Activated naive CD8-positive, alpha-beta T cell treated with anti-CD3 and anti-CD28 coated beads, Interleukin-2, amount 10 ng/mL, durations not matched to agents 7 days and 5 days (primary cell): ENCODE measurements at places on chromosomes 11 and 22.
A peak's percentile ranks its signal among the peaks of the same experiment; 100 is the strongest.

DNA sequence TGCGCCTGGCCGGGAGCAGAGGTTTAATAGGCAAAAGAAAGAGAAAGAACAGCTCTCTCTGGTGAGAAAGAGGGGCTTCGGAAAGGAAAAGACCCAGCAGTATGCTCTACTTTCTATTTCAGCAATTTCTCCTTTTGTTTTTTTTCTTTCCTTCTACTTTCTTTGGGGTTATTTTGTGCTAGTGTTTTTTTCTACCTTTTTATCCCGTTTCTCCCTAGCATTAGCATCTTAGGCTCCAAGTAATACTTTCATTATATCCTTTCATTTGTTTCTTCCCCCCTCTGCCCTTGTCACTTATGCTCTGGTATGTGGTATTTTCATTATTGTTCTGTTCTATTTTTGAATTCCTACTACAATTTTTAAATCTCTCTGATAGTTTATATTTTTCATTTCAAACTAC is 4.5 kb downstream of the SNU13 start:
- DNase-seq = no peak

DNA sequence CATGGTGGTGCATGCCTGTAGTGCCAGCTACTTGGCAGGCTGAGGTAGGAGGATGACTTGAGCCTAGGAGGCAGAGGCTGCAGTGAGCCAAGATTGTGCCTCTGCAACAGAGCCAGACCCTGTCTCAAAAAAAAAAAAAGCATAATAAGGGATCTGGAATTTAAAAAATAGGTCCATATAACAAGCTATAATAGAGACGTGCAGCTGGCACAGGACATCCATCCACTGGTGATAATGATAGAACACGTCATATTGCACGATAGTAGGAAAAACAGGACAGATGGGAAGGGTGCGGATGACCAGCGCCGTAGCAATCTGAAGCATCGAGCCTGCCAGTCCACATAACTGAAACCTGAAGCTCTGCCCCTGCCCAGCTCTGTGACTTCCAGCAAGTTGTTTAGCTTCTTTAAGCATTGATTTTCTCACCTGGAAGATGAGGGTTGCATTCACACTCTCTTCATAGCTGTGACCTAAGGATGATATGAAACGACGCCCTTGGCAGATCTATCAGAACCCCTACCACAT is 60.3 kb upstream of the PRODH start:
- DNase-seq = no peak

- DNase-seq = no peak
Observed at GRCh38 chr11:61630089-61630488, 49.2 kb upstream of the SYT7 start.

DNA sequence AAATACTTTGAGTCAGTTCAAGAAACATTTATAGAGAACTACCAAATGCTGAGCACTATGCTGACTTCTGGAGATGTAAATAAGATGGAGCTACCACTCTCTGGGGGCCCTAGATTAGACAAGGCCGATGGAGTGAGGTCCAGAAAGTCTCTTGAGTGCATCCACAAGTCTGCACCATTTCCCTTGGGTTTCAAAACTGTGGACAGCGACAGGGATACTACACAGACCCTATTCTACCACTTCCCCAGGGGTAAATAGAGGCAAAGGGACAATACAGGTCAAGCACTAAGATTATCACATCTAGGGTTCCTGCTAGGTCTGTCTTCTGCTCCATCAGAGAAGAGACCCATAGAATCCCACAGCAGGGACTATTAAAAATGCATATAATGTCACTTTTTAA is 183.2 kb downstream of the GRIA4 start:
- no peak for DNase-seq

- peak; percentile 47 for DNase-seq
Observed at GRCh38 chr22:36194971-36195370, 6.6 kb downstream of the APOL4 start.

DNA sequence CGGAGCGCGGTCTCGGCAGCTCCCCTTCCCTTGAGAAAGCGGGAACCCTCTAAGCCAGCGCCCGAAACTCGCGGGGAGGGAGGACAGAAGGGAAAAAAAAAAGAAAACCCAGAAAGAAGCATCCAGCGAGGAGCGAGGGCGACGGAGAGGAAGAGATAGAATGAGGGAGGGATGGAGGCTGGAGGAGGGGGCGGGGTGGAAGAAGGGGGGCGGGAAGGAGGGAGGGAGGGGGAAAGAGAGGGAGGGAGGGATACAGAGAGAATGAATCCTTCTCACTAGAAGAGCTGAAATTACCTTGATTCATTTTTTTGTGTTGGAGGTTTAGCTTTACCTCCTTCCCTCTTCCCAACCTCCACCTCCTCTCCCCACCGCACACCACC is 19.3 kb upstream of the BDNF start:
- no peak for DNase-seq

DNA sequence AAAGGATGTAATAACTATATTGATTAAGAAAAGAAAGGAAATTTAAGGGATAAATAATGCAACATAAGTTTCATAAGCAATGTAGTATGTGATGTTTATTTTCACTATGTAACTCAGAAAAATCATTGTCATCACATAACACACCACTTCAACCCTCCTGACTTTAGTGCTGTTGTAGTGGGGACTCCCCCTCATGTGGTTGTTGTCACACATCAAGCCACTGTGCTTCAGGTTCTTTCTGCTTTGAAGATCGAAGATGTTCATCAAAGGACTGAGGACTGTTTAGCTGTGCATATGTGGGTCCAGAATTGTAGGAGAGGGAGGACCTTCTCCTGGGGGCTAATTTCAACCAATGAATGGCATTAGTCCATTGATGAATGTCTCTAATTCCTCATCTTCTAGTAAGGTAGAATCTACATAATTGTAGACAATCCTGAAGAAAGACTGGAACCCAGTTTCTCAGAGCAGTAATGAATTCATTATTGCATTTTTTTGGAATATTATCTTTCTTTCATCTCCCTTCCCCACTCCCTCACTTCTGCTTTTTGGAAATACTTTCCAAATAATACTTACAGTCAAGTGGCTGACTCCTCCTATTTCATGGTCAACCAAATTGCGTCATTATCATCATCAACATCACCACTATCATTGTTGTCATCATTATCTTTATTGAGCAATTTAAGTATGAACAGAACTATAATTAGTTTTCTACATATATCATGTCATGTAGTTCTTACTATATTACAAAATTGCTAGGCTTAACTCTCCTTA is 9.8 kb upstream of the CARD16 start:
- DNase-seq = no peak

- no peak for DNase-seq
Observed at GRCh38 chr11:68934321-68934645, 30.6 kb downstream of the IGHMBP2 start.

- DNase-seq = no peak
Observed at GRCh38 chr11:44466531-44467205, 98.8 kb upstream of the CD82 start.

GRCh38 chr22:26527574-26528465 is 15.5 kb upstream of the TFIP11 start:
- no peak for DNase-seq

DNA sequence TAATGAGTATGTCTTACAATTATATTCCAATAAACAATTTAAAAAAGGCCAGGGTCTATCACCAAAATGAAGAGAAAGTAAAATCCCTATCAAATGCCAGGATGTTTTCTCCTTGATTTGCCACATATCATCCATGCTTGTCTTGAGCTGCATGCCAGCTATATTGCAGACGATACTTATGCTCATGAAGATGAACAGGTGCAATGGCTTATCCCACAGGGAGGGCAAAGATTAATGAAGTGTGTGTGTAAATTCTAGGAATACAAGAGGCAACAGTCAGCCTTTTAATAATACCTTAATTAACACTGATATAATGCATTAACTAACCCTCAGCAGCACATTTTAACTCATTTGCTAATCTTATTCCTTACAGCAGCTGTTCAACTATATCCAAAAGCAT is 850.5 kb downstream of the KCNA4 start:
- no peak for DNase-seq

GRCh38 chr11:57116654-57117053 is 65.1 kb upstream of the LRRC55 start:
- peak; percentile 27 for DNase-seq

DNA sequence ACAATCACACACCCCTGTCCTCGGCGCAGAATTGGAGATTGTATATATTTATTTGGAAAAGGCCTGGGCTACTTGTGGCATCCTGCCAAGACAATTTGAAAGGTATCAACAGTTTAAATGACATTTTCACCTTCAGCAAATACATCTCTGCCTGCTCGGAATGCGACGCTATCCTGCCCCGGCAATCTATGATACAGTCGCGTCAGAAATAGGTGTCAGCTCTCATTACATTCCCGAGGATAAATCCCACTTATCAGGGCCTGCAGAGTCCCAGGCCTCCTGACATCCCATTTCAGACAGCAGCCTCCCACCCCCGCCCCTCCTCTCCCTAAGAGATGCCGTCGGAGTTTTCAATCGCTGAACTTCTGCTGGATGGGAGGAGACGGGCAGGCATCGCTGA is 114.7 kb downstream of the BRD1 start:
- no peak for DNase-seq

- DNase-seq = no peak
Observed at GRCh38 chr11:2755071-2755470, 55.3 kb upstream of the KCNQ1OT1 start.

DNA sequence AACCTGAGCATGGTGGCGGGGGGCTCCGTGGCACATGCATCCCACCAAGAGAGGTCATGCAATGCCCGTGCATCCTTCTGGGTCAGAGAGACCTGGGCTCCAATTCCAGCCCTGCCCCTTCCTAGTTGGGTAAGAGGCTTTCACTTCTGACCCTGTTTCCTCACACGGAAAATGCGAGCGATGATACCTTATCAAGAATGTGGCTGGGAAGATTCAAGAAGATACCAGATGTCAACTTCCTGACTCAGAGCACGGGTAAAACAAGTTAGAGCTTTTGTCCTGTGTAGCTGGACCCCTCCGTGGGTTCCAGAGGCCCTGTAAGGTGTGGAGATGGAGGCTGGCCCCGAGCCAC is 8.7 kb upstream of the DGKZ start:
- DNase-seq = no peak

DNA sequence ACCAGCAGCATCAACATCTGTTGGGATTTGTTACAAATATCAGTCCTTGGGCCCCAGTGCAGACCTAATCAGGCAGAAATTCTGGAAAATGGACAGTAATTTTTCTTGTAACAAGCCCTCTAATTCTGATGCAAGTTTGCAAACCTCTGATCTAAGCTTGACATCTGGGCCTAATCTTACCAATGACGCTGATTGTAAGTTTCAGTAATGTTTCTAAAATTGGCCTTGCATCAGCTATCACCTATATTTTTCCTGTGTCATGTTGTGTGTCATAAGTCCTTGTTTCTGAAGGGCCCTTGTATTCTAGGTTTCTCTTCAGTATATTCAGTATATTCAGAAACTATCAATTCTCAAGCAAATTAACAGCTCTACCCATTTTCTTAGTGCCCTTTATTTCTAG is 36.4 kb downstream of the ZNF215 start:
- DNase-seq = no peak

- no peak for DNase-seq
Observed at GRCh38 chr11:67452141-67452952, at the start of gene GPR152. Gene GPR152 (minus strand): TSS chr11:67452729. CDS start chr11:67452724, 5 bp downstream.

- no peak for DNase-seq
Observed at GRCh38 chr11:118922745-118923627, 2.7 kb downstream of the BCL9L start.

GRCh38 chr11:27028561-27028965 is 12.1 kb upstream of the BBOX1 start:
- DNase-seq = no peak

DNA sequence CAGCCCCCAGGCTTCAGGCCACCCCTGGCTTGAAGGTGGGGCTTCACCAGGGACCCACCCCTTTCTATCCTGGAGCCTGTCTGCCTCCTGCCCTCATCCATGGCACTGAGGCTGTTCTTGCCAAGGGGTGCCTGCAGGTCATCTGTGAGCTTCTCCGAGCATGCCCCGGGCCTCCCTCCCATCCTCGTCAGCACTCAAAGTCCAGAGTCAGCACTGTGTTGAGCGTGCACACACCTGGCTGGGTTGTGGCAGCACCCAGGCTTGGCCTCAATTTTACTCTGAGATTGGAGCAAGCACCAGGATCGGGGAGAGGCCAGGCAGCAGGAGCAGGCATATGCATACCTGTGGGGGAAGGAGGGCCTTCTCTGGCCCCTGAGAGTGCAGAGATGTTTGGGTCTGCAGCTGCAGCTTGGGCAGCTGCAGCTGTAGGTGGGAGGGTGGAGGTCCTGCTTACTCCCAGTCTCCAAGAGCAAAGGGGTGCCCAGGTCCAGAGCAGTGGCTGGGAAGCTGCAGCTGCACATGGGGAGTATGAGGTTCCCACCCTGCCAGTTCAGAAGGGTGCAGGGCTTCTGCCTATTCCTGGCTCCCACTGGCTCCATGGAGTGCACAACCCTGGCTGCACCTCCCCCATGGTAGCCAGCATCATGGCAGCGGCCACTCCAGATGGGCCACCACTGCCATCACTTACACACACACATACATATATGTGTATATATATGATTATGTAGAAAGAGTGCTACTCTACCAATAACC is 488.7 kb downstream of the JRKL start:
- no peak for DNase-seq

DNA sequence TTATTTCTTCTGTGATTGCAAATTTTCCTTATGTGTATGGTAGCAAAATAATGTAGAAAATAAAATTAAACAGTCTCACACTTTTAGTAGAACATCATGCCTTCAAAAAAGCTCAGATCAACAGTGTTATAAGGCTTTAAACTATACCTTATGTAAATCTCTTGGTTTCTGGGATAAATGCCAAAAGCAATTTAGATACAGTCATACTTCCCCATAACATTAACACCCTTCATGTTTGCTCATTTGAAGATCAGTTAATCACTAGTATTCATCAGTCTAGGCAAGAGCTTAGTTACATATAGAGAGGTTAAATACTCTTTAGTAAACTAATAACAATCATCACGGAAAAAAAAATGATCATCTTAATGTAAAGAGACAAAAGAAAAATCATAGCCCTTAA is 421.8 kb upstream of the ANO3 start:
- DNase-seq = no peak

GRCh38 chr11:95908826-95909225 is 15.1 kb downstream of the MTMR2 start:
- no peak for DNase-seq

DNA sequence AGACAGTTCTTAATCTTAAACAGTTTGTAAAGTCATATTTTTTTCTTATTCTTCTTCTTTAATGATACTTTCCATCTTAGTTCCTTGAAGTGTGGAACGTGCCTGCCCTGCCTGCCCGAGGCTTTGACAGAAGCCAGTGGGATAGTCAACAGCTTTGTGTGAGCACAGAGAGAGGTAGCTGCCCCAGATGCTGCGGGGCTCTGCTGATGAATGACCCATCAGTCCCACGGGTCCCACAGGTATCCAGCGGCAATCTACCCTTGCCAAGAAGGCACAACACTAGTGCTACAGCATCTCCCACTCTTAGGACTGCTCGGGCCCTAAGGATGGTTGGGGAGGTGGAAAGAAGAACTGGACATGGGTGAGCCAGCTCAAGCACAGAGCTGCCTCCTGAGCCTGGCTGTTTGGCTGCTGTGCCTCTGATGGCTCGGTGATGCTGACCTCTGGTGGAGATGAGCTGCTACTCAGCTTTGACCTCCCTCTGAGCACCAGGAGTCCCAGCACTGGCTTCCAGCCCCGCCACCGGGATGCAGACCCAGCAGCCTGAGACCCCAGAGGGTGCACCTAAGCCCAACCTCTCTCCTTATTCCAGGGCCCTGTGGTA is 11.8 kb upstream of the APLNR start:
- no peak for DNase-seq
